ENCODE measurements at places on chromosomes 5 and 9.

- no peak for DNase-seq
Observed at GRCh38 chr5:153784277-153784676, 254.4 kb downstream of the FAM114A2 start.

GRCh38 chr9:95689669-95690068, 172.9 kb upstream of the PTCH1 start:
- DNase-seq, result no peak

DNA sequence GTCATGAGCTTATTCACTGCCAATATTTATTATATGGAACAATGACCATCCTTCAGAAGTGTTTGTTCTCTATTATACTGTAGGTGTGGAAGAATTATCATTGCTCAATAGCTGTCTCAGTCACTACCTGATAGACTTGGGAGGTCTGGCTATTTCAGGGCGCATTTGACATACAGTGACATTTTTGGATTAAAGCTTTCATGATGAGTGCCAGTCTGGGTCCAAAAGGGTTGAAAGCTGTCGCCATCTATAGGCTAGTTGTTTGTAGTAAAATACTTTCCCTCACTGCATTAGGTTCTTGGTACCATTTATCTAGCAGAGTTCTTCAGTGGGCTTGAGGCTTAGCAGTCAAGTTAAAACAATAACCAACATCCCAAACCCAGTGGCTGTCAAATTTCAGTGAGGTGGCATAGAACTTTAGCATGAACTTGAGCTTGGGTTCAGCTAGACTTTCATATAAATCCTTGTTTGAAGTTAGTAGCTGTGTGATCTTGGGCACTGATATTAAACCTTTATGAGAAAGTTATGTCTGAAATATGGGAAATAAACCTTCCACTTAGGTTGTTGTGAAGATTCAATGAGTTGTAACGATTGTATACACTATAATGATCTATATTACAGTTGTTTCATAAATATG, 110.5 kb upstream of the CDKN2B start:
- peak; percentile 20 for DNase-seq

DNA sequence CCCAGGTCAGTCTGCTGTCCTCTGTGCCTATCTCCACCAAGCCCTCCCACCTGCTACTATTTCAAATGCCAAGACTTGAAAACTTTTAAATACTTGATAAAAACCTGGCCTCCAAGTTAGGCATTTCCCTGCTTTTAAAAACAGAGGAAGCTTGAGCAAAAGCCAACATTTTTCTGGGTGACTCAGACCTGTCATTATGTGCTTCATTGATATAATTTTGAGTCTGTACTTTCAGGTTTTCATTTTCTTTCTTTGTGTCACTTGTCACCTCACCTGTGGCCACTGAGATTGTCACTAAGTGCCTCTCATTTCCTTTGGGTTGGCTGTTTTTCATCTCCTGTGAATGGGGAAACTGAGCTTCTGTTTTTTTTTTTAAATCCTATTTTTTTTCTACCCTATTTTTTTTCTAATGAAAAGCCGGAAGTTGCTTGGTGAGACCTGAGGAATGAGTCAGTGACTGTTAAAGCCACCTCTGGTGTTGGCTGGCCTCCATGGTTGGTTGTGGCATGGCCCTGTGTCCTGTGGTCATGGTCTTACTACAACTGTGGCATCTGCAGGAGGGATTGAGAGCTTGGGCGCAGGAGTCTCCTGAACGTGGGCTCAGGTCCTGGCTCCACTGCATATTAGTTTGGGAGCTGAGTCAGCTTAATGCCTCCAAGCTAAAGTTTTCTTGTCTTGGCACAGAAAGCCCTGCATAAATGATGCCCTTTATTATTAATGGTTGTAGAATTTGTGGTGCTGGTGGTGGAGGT, 56.7 kb downstream of the ARHGAP26 start:
- no peak for DNase-seq

DNA sequence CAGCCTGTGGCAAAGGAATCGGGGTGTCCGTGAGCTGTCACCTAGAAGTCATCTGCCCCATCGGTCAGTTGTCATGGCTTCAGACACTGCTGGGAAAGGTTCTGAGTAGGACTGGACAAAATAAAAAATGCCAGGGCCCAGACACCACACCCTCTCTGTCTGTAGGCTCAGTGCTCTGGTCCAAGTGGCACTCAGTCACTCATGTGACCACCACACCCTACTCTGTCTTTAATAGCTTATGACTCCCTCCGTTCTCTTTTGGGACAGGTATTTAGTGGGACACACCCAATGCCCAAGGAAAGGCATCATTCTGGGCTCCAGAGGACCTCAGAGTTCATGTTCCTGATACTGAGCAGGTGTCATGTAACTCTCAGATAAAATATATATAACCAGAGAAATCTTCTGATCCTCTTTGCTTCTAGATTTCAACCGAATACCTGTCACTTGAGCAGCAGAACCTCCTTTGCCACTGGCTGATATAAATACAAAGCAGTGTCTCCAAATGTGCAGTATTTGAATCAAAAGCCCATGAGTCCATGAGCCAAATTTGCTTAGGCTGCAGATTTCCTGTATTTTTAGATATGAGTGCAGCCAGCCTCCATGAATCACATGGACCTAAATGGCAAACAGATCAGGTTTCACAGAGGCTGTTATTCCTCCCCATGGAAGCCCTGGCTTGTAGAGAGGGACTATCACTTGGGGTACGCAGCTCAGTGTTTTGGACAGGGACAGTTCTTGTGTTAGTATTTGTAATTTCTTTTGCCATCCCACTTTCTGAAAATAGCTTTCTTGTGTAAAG, 272.0 kb downstream of the ARHGAP26 start:
- no peak for DNase-seq

GRCh38 chr9:99079542-99079941, 25.4 kb upstream of the TGFBR1 start:
- DNase-seq, result no peak

DNA sequence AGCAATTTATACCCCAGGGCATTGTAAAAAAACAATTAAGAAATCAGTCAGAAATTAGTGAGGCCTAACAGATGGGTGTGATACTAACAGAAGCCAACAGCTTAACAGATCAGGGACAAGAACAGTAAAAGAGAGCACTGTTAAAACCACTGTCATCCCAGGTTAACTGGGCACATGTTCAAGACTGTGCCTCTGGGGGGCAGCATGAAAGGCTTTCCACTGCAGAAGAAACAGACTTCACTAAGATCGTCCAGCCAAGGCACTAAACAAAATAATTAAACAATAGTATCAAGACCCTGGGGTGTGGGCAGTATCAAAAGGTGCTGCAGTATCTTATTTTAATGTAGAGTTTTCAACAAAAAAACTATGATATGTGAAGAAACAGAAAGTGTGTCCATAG, 43.5 kb downstream of the FBN2 start:
- DNase-seq, result no peak

DNA sequence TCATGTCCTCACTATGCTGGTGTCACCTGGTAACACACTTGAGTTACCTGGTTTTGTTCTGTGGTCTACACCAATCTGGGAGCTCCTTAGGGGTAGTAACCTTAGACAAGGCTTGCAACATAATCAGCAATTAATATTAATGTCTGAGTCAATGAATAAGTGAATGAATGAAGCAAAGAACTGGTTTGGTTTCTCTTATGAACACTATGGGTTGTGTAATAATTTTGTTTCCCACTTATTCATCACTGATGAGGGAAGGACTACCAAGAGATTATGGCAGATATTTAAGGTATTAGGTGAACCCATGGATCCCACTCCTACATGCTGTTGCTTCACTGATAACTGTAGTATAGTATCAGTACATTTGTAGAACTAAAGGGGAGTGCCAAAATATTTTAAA, 116.0 kb downstream of the SLC12A2 start:
- no peak for DNase-seq

DNA sequence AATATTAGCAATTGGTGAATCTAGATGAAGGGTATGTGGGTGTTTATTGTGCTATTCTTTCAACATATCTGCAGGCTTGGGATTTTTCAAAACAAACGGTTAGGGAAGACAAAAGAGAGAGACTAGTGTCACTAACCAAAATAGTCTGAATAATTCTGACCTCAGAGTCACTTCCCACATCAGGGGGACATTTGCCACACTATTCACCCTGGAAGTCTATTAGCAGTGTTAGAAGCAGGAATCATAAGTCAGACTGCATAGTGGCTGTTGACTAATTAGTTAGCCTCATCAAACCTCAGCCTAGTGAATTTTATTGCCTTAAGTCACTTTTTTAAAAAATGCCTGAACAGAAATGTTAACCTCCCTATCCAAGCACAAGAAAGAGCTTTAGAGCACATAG, 169.2 kb upstream of the RGMB start:
- DNase-seq, result no peak

GRCh38 chr9:6562871-6563430, 82.6 kb downstream of the GLDC start:
- DNase-seq, result no peak

DNA sequence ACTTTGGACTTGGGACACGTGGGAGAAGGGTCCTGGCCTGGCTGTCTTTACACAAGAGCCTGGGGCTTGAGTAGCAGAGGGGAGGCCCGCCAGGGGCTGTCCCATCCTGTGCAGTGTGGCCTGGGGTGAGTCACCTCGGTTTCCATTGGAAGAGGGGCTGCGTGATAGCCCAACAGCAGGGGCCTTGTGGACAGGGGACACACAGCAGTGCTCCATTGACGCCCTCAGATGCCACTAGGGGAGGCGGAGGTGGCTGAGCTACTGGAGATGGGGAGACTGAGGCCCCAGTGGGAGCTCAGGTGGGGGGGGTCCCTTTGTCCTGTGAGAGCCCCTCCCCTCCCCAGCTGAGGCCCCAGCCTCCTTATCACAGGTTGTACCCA, 50.0 kb upstream of the RNU6ATAC start:
- DNase-seq, result no peak

DNA sequence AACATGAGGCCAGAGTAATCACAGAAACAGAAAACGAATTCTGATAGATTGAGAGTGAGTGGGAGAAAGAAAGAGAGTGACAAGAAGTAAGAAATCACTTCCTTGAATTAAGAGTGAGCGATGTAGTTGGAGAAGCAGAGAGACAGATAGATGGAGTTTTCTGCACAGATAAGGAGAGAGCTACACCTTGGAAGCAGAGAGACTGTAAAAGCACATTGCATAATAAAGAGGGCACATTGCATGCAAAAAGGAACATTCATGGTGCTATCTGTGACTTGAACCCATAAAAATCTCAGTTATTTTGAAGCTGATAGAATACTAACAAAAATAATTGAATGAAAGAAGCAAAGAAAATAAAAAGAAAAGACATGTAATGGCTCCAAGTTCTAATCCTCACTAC, 943.8 kb downstream of the NR2F1-AS1 start:
- no peak for DNase-seq

DNA sequence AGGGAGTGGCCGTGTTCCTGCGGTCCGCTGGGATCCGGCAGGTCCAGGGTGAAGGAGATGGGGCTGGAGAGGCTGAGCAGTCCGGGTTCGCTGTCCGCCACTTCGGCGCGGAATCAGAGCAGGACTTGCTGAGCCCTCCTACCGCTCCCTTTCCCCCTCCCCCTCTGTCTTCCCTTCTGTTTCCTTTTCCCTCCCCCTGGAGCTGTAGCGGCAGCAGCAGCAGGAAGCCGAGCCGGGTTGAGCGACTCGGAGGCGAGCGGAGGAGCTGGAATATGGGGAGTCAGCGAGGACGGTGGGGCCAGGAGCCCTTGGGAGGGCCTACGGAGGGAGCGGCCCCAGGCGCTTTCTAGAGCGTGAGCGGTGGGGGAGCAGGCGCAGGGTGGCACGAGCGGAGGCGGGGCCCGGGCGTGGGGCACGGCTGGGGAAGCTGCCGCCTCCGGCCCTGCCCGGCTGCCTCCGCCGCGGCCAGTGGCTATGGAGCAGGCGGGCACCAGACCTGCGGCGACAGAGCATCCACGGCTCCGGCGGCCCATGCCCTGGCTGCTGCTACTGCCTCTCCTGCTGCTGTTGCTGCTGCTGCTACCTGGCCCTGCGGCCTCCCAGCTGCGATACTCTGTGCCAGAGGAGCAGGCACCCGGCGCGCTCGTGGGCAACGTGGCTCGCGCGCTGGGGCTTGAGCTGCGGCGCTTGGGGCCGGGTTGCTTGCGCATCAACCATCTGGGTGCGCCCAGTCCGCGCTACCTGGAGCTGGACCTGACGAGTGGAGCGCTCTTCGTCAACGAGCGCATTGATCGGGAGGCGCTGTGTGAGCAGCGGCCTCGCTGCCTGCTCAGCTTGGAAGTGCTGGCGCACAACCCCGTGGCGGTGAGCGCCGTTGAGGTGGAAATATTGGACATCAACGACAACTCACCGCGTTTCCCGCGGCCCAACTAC, at the start of gene PCDHAC2:
Gene PCDHAC2, plus strand, starts transcription at position 184 of the 933 bp plus-strand sequence. Its CDS starts 291 bp downstream, at position 475.
- DNase-seq, result peak; percentile 79

DNA sequence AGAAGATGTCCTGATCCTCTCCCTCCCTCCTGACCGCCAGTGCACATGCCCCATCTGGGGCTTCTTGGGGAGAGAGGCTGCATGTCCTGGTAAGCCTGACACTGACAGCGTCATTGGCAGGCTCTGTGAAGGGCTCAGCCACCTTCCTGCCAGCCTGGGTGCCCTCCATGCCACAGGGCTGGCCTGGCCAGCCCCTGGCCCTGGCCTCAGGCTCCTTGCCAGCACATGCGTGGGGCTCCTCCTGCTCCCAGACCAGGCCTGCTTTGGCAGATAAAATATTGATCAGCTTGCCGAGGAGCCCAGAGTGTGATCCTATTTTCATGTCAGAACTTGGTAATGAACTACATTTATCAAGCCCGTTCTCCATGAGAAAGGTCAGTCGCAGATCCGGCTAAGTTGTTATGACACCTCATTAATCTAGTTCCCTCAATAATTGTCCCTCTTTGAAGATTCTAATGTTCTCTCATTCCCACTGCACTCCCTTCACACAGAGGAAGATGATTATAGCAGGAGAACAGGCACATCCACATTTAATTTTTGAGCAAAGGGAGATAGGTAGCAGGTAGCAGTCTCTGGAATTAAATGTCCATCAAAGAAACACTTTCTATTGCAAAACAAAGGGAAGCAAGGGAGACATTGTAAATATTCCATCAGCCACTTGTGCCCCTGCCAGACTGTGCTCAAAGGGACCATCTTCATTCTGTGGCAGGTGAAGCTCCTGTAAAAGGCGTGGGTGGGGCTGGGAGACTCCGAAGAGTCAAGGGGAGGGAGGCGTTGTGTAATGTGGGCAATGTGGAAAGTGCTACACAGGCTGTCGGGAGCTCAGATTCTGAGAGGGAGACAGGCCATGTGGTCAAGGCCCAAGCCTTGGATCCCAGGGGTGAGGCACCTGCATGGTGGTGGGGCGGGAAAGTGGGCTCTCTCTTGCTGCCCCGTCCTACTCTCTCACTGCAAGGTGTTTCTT, 272.0 kb downstream of the HSPA4 start:
- no peak for DNase-seq

- DNase-seq, result peak; percentile 72
Observed at GRCh38 chr5:31193591-31194467, at the start of gene CDH6. TSS of gene CDH6 (plus strand) at chr5:31193686. CDS start at chr5:31267474, 73,788 bp downstream.

- no peak for DNase-seq
Observed at GRCh38 chr5:7529880-7530279, 133.9 kb downstream of the ADCY2 start.

GRCh38 chr5:1325870-1326531, 18.9 kb downstream of the CLPTM1L start:
- DNase-seq, result no peak

- DNase-seq, result peak; percentile 95
Observed at GRCh38 chr5:140244525-140245025, 58.3 kb downstream of the PFDN1 start.

- no peak for DNase-seq
Observed at GRCh38 chr5:134975843-134976242, 8.1 kb downstream of the CATSPER3 start.

- DNase-seq, result no peak
Observed at GRCh38 chr9:130927995-130928900, 10.8 kb downstream of the FIBCD1 start.

GRCh38 chr5:147586832-147587231, 77.0 kb upstream of the DPYSL3 start:
- no peak for DNase-seq
